Tongue (tissue), 3 donors: ENCODE measurements at places on chromosomes 7 and 10.

DNA sequence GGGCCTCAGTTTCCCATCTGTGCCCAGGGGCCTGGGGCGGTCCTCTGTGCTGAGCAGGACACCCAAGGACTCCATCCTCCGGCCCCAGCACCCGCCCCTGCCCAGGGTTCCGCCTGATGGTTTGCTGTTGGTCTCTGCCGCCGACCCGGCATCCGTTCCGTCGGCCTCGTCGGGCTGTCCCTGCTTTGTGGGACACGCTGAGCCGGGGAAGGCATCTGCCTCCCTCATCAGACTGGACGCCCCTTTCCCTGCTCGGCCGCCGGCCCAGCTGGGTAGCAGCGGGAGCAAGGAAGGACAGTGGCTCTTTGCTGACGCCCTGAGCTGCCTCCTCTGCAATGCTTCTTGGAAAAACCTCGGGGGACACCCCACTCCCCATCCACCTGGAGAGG is 39.5 kb downstream of the FAM20C start:
- DNase-seq = no peak

GRCh38 chr7:103592844-103593243 is 146.8 kb upstream of the SLC26A5 start:
- no peak for DNase-seq

- peak; percentile 99 for DNase-seq
Observed at GRCh38 chr7:23474094-23474828, 4.0 kb upstream of the IGF2BP3 start.

- no peak for DNase-seq
Observed at GRCh38 chr10:75137533-75138438, 26.3 kb downstream of the SAMD8 start.

DNA sequence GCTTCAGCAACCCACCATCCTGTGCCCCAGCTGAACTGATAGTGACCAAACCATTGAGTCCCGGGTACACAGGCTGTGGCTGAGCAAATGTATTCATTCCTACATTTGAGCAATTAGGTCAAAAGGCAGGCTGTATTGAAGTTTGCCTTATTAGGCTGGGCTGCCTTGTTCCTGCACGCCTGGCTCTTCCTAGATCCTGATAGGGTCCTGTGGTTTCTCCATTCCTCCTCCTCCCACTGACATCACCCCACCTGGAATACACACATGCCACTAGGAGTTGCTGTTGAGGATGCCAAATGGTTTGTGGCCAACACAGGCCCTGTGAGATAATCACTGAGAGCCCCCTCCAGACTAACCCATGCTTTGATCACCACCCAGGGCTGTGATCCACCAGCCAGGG is 66.4 kb upstream of the FGFR2 start:
- no peak for DNase-seq

DNA sequence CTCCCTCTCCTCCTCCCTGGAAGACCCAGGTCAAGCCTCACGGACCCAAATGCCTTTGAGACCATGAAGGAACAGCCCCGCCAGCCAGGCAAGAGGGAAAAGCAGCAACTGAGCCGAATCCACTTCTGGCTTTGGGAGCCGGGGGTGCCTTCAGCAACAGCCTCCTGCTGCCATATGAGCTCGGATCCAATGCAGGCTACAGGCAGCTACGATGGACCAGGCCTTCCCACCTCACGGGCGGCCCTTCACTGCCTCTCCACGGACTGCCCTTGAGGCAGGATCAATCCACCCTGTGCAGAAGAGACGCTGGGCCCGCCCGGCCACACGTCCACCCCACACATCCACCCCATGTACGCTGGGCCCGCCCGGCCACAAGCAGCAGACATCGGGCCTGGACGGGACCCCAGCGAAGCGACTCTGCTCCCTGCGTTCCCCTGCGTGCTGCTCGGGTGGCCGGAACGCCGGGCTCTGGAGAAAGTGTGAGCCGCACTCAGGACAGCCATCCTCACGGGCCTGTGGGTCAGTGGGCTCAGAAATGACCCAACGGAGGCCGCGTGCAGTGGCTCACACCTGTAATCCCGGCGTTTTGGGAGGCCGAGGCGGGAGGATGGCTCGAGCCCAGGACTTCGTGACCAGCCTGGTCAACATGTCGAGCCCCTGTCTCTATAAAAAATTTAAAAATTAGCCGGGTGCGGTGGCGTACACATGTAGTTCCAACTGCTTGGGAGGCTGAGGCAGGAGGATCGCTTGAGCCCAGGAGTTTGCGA is 82.0 kb downstream of the FOXL3 start:
- DNase-seq = no peak

DNA sequence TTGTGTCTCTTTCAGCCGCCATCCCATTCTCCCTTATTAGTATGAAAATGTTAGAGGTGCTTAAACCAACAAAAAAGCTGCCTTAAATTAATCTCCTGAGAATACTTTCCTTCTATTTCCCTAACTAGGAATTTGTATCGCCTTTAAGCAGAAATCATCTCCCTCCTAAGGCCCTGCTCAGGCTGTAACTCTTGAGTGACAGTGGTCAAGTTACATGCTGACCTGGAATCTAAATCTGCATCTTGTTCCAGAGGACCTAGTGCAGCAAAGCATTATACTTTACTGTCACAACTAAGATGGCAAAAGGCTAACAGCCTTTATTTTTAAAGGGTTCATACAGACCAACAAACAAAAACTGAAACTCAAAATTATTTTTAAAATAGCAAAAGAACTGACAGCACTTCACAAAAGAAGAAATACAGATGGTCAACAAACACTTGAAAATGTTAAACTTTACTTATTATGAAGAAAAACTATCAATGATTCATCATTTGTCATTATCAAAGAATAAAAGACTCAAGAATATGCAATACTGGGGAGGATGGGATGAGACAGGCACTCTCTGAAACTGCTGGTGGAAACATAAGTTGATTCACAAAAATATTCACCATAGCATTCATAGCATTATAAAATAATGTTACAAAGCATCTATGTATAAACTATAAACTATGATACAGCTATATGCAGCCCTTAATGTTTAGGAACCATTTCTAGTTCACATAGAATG is 11.0 kb downstream of the CYREN start:
- DNase-seq = no peak

- DNase-seq = peak; percentile 33
Observed at GRCh38 chr10:87092861-87093631, 1.6 kb downstream of the GLUD1 start.
